ENCODE measurements at places on chromosomes 5 and 9. TPM values are rescaled to one million over a fixed set of nuclear protein-coding genes. Genes with fewer than 3 reads are reported as not detected.

ADAMTSL1 gene
- total RNA-seq: 37.1 TPM

ITK gene
- total RNA-seq: 1.3 TPM

NPR2 gene
- 31.5 TPM for total RNA-seq

HTR4 gene
- not detected for total RNA-seq

ADRA1B gene
- 0.79 TPM for total RNA-seq

HDAC3 gene
- total RNA-seq: 60.5 TPM

PCAT7 gene
- total RNA-seq: 0.10 TPM

SPDL1 gene
- 10.3 TPM for total RNA-seq

SHISAL2B gene
- not detected for total RNA-seq

ZNG1A gene
- total RNA-seq: 44.5 TPM

CSF2 gene
- not detected for total RNA-seq

IFNA21 gene
- not detected for total RNA-seq

HAPLN1 gene
- 1.6 TPM for total RNA-seq

GRM6 gene
- total RNA-seq: not detected

DNA sequence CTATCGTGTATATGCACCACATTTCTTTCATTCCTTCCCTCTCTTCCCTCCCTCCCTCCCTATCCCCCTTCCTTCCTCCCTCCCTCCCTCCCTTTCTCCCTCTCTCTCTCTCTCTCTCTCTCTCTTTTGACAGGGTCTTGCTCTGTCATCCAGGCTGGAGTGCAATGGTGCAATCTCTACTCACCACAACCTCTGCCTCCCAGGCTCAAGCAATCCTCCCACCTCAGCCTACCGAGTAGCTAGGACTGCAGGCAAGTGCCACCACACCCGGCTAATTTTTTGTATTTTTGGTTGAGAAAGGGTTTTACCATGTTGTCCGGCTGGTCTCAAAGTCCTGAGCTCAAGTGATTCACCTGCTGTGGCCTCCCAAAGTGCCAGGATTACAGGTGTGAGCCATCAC is 1.1 kb upstream of the ANKS6 start:
- DNase-seq: no peak

DNA sequence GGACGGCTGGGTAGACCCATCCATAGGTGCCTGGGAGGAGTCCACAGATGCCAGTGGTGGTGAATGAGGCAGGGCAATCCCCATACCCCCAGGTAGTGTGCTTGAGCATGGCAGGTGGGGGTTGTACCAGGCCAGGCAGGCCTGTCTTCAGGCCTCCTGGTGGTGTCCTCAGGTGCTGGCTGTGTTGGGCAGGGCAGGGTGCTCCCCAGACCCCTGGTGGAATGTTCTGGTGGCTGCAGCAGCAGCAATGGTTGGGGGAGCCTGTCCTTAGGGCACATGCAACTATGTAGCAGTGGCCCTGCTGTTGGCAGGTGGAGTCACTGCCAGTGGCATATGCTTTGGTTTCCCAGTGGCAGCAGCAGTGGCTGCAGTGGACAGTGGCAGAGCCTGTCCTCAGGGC is 10.0 kb downstream of the ALG2 start:
- no peak for DNase-seq

- DNase-seq: no peak
These were observed 180.6 kb downstream of the OLFM1 start for GRCh38 chr9:135268031-135268430.

GRCh38 chr5:143664623-143665022 is 147.3 kb upstream of the HMHB1 start:
- DNase-seq: no peak

GRCh38 chr9:86714999-86715398 is 232.3 kb downstream of the GAS1 start:
- peak; percentile 93 for DNase-seq

GRCh38 chr5:168162464-168162863 is 129.0 kb upstream of the WWC1 start:
- DNase-seq: no peak

GRCh38 chr9:110476251-110476650 is 103.3 kb downstream of the SVEP1 start:
- no peak for DNase-seq

- no peak for DNase-seq
These were observed 89.3 kb downstream of the COL5A1 start for GRCh38 chr9:134730761-134731496.

DNA sequence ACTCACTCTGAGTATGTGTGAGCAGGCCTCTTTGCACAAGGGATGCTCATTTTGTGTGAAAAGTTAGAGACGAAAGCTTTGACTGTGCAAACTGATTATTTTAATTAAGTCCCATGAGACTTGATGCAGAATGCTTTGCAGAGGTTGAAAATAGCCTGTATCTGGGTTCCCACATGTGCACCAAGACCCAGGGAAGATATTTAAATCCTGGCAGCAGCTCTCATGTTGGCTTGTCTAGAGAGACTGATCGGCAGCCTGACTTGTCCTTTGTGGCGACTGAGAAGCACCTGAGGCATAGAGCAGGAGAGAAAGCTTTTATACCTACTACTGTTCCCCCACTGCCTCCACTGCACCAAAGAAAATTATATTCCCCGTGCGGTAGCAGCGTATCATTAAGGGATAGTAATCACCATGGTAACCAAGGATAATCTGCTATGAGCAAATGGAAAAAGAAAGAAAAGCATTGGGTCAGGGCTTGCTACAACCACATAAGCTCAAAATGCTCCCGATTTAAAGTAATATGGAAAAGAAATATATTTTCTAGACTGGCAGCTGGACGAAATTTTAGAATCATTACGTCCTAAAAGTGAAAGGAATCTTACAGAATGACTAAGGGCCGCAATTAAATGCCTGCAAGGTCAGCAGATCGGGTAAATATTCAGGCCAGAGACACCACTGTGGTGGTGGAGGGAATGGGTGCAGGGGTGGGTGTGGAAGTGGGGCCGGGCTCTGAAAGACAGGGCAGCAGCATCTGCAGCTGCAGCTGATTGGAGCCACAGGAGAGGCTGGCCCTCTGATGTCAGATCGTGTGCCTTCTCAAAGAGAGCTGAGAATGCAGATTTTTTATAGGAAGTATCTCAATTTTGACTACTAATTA is 135.3 kb upstream of the EPB41L4A start:
- DNase-seq: no peak

GRCh38 chr5:61052882-61053281 is 107.9 kb downstream of the NDUFAF2 start:
- DNase-seq: no peak

DNA sequence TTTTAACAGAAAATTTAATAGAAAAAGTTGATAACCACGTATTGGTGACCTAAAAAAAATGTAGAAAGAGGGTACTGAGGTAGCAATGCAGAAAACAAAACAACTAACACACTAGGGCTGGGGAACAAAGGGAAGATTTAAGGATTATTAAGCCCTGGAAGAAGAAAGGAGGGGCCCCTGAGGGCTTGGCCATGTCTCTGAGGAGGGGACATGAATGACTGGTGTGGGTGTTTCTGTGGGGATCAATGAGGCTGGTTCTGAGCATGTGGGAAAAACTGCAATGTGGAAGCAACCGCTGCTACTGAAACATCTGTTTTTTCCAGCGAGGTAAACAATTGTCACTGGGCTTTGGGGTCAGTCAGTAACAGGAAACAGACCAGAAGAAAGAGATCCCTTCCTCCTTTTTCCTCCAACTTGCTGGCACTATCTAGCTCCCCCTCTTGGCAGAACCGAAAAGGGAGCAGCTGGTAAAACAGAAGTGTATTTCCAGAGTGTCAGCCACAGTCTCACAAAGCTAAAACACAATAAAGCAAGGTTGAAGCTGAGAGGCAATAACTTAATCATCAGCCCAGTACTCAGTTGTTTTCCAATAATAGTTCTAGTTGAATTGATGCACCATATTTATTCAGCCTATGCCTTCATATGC is 48.3 kb downstream of the ATPSCKMT start:
- DNase-seq: no peak

DNA sequence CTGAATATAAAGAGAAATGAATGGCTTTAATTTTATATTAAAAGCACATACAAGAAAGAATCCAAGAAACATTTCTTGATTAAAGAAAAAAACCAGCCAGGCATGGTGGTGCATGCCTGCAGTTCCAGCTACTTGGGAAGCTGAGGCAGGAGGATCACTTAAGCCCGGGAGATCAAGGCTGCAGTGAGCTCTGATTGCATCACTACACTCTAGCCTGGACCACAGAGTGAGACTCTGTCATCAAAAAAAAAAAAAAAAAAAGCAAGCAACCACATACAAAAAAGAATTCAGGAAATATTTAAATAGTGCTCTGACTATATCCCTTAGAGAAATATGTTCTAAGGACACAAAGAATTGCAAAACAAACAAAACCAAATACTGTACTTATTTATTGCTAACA is 2.5 kb upstream of the PLAC8L1 start:
- DNase-seq: no peak

DNA sequence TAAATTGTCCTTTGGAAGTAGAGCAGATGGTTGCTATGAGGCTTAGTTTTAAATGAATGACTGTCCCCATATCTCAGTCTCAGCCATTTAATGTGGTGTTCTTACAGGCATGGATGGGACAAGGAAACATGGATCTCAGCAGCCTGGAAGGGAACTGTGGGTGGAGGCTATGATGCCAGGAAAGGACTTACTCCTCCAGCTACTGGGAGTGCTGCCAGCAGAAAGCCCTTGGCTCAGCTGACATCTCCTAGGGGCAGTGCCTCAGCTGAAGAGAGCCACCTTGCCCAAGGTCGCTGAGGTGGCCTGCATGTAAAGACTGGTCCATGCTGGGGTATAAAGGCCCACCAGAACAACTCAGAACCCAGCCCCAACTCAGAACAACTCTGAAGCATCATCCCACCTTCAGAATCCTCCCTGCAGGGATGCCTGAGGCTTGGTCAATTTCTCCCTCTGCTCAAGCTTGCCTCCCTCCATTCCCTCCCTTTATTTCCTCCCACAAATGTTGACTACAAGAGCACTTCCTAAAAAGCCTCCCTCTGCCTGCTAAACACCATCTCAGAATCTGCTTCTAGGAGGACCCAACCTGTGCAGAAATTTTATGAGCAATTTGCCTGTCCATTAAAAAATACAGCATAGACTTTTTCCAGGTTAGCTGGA is 1.8 kb upstream of the PDE8B start:
- no peak for DNase-seq

DNA sequence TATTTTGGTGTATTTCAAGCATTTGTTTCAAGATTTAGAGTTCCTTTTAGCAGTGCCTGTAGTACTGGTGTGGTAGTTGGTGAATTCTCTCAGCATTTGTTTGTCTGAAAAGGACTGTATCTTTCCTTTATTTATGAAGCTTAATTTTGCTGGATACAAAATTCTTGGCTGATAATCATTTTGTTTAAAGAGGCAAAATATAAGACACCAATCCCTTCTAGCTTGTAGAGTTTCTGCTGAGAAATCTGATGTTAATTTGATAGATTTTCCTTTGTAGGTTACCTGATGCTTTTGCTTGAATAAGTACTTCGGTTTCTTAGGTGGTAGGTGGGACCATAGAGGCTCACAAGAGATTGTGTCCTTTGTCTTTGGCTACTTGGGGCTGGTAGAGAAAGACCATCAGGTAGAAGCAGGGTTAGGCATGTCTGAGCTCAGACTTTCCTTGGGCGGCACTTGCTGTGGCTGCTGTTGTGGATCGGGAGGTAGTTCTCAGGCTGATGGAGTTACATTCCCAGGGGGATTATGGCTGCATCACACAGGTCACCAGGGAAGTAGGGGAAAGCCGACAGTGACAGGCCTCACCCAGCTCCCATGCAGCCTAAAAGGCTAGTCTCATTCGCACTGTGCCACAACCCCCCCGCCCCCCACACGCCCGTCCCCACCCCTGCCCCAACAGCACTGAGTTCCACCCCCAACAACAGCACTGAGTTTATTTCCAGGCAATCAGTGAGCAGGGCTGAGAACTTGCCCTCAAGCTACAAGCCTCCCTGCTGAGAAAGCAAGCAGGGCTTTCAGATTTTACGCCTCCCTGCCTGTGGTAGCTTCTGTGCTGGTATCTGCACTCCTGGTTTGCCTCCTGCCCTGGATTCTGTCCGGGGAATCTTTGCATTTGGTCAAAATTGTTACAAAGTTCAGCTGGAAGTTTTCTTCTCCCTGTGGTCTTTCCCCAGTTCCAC is 127.1 kb upstream of the GLRA1 start:
- DNase-seq: no peak

DNA sequence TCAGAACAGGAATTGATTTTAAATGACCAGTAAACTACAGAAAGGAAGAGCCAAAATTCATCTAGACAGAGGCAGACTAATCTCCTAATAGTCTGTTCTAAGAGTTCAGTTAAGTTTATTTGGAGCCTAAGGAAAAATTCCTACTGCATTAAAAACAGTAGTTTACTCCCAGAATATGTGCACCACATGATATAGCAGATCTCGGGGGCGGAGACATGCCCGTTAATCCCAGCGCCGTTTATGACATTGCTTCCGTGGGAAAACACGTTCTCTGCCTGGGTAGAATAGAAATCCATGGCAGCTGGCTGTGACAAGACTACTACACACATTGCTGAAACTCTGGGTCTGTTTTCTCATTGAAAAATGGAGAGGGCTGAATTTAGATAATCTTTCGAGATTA is 11.4 kb downstream of the HABP4 start:
- DNase-seq: peak; percentile 76

GRCh38 chr5:34656700-34657273 is 659 bp downstream of the RAI14 start:
- no peak for DNase-seq

DNA sequence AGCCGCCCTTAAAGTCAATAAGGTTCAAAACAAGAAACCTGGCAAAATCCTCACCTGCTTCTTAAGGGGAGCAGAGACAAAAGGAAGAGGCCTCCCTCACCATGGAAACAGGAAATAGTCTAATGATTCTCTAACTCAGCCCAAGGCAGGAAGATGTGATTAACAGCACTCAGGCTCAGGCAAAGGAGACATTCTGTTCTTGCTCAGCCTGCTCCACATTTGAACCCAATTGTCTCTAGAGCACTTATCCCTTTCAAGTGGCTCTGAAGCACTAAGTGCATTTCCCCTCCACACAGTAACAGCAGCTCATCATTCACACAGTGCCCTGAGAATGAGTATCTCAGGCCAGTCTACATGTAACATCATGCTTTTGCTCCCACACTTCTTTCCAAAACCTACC is 72.3 kb downstream of the NIPSNAP3B start:
- DNase-seq: no peak

- DNase-seq: no peak
These were observed 53.3 kb upstream of the RNU6ATAC start for GRCh38 chr9:134217431-134218210.

DNA sequence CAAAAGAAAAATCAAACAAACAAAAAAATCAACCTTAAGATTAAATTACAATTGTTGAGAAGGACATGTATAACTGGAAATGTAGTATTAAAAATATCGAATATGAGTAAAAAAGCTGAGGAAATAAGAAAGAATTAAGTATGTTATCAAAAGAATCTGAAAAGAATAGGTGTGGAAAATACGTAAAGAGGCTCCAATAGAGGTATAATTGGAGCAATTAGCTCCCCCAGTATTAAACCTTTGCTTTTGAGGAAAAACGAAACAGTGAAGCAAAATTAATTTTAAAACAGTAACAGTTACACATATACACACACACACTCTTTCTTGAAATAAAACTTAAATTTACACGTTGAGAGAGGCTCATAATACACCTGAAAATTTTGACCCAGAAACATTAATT is 578.7 kb upstream of the ADAMTS16 start:
- DNase-seq: no peak

GRCh38 chr5:137752905-137753690 is 1.1 kb downstream of the HNRNPA0 start:
- DNase-seq: no peak

GRCh38 chr9:122948313-122948712 is 7.5 kb downstream of the RABGAP1 start:
- DNase-seq: no peak

GRCh38 chr9:111599092-111599954 is at the start of gene PTGR1:
Gene PTGR1, minus strand, starts transcription at chr9:111599647. Its CDS starts 2,225 bp downstream, at chr9:111597422.
- peak; percentile 73 for DNase-seq
